Stimulated activated CD4-positive, alpha-beta T cell treated with anti-CD3 and anti-CD28 coated beads, Interleukin-15, amount 100 ng/mL, for 1 hour (primary cell): ENCODE measurements at places on chromosomes 2 and 18.

GRCh38 chr2:195659114-195659513, 2.1 kb downstream of the SLC39A10 start:
- DNase-seq: no peak

DNA sequence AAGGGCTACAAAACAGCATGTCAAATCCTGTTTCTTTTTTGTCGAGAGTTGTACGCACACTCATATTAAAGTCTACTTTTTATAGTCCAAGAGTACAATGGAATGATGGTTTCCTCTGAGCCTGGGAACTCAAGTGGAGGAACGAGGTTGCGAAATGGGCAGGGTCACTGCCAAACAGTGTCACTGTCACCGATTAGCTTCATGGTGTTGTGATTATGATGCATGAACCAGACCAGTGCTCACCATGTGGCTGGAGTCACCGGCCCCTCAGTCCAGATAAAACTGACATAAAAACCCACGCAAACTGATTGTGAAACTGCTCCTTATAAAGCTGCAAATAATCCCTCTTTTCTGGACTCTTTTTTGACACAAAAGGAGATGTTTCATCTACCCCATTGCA, 122.0 kb downstream of the COPS8 start:
- DNase-seq: no peak

DNA sequence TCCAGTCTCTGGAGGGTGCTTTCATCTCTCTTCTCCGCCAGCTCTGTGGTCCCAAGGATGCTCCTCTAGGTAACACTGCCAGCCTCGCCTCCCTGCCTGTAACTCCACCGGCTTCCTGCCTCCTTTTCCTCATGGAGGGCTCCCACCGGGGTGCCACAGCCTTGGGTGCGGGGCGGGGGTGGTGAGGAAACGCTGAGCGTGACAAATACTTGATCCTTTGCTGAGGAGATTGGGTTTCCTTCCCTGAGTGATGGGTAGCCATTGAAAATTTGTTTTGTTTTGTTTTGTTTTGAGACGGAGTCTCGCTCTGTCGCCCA, 25.1 kb downstream of the TIMM21 start:
- DNase-seq: no peak

- DNase-seq: no peak
These were observed 205.6 kb downstream of the TNS1 start for GRCh38 chr2:217797165-217797564.

DNA sequence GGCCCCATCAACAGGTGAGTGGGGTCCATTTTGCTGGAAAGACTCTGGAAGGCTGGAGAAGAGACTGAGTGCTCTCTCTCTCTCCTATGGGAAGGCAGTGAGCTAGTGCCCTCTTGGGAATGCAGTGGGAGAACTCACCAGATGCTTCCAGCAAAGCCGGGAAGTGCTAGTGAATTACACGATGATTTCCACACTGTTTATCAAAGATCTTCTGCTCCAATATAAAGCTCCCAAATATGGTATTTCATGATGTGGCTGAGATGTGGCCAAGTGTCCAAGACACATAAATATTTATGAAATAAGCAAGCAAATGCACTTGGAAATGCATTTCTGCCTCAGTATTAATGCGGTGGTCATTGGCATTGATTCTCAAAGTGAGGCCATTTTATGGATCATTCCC, 135.9 kb downstream of the VAPA start:
- no peak for DNase-seq

DNA sequence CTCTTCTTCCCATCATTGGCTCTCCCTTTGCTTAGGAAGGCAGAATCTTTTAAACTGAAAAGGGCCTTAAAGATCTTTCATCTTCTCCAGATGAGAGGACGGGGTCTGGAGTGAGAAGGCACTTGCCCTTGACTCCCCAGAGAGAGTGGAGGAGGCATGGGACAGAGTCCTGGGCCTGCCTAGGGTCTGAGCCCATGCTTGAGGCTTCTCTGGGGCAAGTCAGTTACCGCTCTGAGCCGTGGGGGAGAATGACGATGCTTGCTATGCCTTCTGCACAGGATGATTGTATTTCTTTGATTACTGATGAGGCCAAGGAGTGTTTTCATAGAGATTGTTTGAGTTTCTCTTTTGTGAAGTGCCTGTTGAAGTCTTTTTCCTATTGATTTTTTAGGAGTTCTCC, 921 bp downstream of the PLB1 start:
- DNase-seq: no peak

GRCh38 chr2:191676790-191677645, 918 bp upstream of the NABP1 start:
- no peak for DNase-seq

GRCh38 chr2:77397763-77398162, 124.4 kb downstream of the LRRTM4 start:
- no peak for DNase-seq

- DNase-seq: no peak
These were observed 508.9 kb downstream of the FBXO15 start for GRCh38 chr18:73638709-73639108.

GRCh38 chr2:119879502-119879901, 119.8 kb downstream of the PTPN4 start:
- DNase-seq: no peak

DNA sequence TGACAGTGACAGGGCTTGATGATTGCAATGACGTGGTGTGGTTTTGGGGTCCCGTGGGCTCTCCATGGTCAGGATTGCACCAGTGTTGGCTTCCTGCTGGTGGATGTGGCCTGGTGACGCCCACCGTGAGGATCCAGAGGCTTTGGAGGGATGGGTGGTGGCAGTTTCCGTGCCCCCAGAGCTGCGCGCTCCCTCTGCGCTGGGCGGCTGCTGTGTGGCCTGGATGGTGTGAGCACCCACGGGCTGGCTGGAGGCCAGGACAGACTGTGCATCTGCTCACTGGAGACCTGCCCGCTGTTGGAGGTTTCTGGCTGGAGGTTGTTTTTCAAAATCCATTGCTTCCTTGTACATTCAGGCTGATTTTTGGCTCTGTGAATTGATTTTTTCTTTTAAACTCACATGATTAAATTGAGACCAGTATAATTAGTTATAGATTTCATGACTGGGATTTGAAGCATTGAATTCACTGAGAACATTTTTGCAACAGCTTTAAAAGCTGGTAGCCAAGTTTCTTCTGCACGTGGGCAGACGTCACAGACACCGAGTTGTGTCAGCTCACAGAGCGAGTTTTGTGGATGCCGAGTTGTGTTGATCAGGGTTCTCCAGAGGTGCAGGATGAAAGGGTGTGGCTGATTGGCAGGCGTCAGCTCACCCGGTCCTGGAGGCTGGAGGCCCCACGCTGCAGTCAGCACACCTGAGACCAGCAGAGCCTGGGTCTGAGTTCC, 72.7 kb downstream of the KCNG2 start:
- no peak for DNase-seq

DNA sequence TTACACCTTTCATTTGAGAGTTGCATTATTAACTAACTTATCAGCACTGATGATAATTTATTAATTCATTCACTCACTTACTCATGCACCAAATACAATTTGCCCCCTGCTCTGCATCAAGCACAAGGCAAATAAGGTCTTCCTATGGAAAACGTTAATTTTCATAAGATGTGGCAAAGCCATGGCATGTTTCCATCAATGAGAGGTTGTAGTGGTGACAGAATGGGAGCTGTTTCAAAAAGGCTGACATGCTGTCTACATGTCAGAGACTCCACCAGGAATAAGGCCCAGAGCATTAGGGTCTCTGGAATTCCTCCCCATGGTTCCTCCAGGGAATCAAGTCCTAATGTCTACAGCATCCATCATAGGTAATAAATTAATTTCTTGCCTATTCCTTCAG, 978.8 kb downstream of the TMEM182 start:
- no peak for DNase-seq

DNA sequence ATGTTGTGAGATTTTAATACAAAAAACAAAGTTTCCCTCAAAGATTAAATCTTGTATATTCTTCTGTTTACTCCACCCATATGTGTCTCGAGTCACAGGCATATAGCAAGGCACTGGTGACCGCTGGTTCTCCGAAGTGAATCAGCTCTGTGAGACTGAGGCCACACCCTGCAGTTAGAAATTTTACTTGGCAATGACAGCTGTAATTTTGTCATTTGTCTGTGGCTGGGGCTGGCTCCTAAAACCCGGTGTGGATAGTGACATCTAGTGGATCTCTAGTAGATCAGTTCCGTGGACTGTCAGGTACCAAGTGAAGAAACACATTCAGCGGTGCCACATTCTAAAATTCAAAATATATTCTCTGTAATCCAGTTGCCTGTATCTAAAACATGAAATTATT, 278.0 kb downstream of the NEDD4L start:
- peak; percentile 17 for DNase-seq

DNA sequence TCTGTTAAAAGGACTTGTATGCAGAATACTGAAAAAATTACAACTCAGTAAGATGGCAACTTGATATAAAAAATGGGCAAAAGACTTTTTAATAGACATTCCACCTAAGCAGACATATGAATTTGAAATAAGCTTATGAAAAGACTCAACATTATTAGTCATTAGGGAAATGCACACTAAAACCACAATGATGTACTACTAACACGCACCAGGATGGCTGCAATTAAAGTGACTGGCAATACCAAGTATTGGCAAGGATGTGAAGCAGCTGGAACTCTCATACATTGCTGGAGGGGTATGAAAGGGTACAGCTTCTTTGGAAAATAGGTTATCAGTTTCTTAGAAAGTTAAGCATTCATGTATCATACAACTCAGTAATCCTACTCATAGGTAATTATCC, 3.2 kb upstream of the ENOSF1 start:
- no peak for DNase-seq

DNA sequence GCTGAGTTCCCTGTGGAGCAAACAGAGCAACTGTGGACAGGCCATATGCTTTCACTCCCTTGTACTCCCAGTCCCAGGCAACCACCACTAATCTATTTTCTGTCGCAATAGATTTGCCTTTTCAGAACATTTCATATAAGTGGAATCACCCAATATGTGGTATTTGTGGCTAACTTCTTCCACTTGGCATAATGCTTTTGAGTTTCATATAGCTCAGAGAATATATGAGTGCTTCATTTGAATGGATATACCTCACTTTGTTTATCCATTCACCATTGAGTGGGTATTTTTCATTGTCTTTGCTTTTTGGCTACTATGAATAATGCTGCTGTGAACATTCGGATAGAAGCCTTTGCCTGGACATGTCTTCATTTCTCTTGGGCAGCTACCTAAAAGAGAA, 151.9 kb downstream of the CERS6 start:
- DNase-seq: no peak

DNA sequence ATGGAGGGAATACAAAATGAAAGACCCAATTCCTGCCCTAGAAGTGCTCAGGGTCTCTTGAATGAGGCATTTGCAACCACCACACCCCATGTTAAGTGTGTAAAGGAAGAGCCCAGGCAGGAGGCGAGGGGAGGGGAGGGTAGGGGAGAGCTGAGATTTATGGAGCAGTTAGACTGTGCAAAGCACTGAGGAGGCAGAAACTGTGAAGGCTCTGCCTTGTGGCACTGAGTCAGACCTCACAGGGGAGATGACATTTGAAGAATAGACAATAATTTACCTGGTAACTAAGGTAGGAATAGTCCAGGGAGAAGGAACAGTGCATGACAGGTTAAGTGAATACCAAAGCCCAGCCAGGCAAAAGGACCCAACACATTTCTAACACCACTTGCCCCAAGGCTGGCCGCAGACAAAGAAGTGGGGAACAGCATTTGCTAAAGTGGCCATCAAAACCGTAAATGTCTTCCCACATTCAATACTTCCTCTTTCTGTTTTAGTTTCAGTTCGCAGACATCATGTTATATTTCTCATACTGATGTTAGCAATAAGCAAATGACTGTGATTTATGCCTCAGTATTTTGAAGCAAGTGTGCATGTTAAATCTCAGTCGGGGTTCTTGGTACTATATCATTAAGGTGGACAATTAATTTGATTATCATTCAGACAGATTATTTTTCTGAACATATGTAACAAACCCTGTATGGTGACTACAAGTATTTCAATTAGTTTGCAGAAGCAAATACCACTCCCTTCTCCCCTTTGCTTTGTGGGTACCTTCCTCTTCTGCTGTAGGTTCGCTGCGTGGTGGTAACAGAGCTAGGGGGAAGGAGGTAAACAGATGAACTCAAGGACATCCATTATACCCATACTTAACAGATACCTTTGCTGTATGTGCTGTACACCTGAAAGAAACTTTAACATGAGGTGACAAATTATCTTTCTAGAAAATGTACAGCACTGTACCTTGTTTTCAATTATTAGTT, 27.5 kb downstream of the CDH20 start:
- no peak for DNase-seq

DNA sequence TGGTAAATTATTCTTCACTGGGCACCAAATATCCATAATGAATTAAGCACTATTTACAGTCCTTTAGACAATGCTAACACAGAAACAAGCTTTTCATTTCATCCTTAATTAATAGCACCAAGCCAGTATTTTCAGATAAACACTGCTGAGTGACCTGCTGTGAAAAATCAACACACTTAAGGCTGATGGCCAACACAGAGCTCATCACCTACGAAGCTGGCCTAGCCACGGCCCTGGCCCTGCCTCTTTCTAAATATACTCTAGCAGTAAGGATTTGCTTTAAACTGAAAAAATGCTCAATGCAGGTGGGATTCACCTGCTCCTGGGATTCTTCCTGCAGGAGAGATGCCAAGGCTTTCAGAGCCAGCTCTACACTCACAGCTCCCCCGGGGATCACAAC, 18.4 kb downstream of the CYB5A start:
- no peak for DNase-seq

- DNase-seq: no peak
These were observed 73.8 kb upstream of the ACAA2 start for GRCh38 chr18:49886891-49887764.

DNA sequence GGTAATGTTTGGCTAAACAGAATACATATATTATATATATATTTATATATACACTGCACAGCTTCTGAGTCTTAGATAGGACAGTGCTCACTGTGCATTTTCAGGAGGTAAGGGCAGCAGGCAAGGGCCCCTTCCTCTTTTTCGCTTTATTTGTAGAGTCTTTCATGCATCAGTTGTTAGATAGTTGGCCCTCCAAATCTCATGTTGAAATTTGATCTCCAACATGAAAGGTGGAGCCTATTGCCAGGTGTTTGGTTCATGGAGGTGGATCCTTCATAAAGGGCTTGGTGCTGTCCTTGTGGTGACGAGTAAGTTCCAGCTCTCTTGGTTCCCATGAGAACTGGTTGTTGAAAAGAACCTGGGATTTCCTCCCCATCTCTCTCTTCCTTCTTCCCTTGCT, 48.1 kb downstream of the TSN start:
- no peak for DNase-seq

- no peak for DNase-seq
These were observed 205.2 kb upstream of the RGPD4 start for GRCh38 chr2:107621186-107622165.

- no peak for DNase-seq
These were observed 49.0 kb downstream of the STRADB start for GRCh38 chr2:201500534-201500933.
